ENCODE measurements at places on chromosomes 6 and 20. TPM values are rescaled to one million over a fixed set of nuclear protein-coding genes. Genes with fewer than 3 reads are reported as not detected.

The GPR6 gene
- not detected for total RNA-seq

The TPBG gene
- 20.0 TPM for total RNA-seq

The TRAPPC3L gene
- total RNA-seq: not detected

The TENT5A gene
- total RNA-seq: 10.8 TPM

DNA sequence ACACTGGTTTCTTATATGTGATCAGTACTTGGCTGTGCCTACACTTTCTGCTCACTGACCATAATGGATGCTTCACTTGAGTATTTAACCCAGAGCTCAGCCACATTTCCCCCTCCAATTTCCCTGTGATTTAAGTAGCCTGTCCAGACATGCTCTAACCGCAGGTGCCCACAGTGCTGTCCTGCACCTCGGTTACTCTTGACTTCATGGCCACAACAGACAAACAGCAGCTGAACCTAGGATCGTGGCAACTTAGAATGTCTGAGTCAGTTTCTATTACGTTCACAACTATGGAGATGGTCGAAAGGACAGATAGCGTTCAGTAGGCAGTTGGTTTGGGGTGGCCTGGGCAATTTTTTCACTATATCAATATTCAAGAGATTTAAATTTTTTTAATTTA, 306.9 kb upstream of the SGK1 start:
- DNase-seq: no peak

DNA sequence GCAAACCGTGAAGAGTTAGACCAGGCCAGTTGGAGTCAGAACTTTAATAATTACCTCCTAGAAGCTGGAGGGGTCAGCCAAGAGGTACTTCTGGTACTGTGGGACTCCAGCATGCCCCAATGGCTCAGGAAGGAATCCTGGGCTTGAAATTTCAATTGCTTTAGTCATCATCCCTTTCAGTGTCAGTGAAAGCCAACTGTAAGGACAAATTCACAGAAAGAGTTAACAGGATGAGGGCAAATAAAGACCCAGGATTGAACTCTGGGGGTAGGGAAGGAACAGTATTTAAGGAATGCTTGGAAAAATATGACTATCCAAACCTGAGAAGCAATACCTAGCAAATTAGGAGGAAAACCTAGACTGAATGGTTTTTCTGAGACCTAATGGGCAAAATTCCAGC, 735.1 kb upstream of the MARCKS start:
- peak; percentile 87 for DNase-seq

DNA sequence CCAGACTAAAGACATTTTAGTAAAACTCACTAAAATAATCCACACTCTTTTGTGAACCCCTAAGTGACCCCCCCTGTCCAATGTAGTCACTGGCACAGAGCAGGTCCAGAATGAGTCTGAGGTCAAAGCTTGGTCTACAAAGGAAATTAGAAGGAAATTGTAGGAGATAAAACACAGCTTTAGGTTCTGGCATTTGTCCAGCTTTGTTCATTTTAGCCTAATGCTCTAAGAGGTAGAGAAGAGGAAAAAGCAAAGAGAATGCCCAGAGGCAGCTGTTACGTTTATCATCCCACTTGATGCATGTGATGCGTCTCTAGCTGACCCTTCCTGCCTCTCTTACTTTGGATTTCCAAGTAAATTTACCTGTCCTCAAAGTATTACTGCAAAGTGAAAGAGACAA, 62.5 kb downstream of the CNKSR3 start:
- DNase-seq: peak; percentile 55

GRCh38 chr6:87675004-87675681, 26.9 kb downstream of the AKIRIN2 start:
- no peak for DNase-seq

All from IMR-90 (cell line).